Smooth muscle cell of bladder (primary cell): ENCODE measurements at places on chromosomes 11 and 22. TPM values are rescaled to one million over a fixed set of nuclear protein-coding genes. Genes with fewer than 3 reads are reported as not detected.

The TH gene
- not detected in 2 replicates for total RNA-seq

The CCDC188 gene
- 0.46 and 1.3 TPM in 2 replicates for total RNA-seq

The OR10A5 gene
- not detected in 2 replicates for total RNA-seq

The PIH1D2 gene
- total RNA-seq: 1.5 and 1.6 TPM in 2 replicates

The OLFML1 gene
- 3.1 and 3.8 TPM in 2 replicates for total RNA-seq

The BIRC2 gene
- total RNA-seq: 35.1 and 36.6 TPM in 2 replicates

The OR4C3 gene
- not detected in 2 replicates for total RNA-seq

The PRR5 gene
- total RNA-seq: 12.2 and 13.6 TPM in 2 replicates

The AQP11 gene
- 2.8 and 6.0 TPM in 2 replicates for total RNA-seq

The CARD18 gene
- total RNA-seq: not detected in 2 replicates

The SLC6A5 gene
- total RNA-seq: under 0.01 TPM in 1 of 2 replicates, not detected in the other

The MICAL2 gene
- 78.8 and 118 TPM in 2 replicates for total RNA-seq
